Coronary artery (tissue), 2 donors: ENCODE measurements at places on chromosomes 12 and 14.

DNA sequence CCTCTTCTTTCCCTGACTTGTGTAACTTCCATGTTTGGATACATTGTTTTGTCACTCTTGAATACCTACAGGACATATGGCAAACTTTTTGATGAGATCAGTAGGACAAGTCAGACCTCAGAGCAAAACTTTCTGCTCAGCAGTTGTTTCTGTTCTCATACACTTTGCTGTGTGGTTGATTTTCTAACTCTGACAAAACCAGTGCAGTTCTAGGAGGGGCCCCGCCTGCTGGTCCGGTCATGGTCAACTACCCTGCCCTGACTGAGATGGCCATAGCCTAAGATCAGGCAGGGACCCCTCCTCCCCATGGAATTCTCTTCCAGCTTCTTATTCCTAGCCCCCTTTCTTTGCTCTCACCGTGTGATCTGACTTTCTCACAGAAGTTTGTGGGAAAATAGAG is 92.8 kb downstream of the OTOGL start:
- no peak for DNase-seq

DNA sequence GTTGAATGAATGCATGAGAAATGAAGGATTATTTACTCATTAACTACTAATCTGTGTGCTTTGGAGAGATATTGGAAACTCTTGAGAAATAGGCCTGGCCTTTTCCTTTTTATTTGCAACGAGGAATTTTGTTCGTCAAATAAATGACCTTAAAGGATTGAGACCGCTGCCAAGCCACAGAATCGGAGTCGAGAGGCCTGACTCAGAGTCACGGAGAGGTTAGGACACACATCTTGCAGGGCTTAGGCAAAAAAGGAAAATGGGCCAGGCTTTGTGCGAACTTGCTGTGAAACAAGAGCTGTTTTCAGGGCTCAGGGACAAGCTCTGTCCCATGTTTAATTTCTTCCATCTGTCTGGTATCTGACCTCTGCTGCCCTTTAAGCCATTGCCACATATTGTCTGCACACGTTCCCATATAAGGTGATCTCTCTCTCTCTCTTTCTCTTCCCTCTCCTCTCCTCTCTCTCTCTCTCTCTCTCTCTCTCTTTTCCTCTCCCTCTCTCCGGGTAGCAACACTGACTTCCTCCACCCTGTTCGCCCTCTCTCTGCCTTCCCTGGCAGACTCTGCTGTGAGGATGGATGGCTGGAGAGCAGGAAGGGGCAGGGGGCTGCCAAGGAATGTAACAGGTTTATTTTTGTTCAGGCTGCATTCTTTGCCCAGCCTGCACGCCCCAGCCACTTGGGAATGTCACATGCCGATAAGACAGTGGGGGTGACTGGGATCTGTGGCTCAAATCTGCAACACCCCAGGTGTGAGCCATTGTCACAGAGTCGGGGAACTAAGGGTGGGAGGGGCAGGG is 14.9 kb upstream of the IFT81 start:
- peak; percentile 96 for DNase-seq

DNA sequence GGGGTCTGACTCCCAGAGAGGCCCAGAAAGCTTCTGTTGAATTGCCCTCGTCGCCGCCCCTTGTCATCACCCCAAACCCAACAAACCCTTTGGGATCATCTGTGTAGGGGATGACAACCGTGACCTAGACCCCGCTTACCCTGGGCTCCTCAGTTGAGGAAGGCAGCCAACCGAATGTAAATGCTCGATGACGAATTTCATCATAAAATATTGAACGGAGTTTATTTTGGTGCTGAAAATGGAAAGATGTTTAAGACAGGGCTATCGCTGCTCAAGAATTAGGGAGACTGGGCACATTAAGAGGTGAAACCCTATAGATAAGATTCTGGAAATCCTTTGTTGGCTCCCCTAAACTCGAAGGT is 512 bp downstream of the ACTR10 start:
- DNase-seq = no peak

GRCh38 chr12:131698286-131698685 is 12.6 kb upstream of the SFSWAP start:
- no peak for DNase-seq

DNA sequence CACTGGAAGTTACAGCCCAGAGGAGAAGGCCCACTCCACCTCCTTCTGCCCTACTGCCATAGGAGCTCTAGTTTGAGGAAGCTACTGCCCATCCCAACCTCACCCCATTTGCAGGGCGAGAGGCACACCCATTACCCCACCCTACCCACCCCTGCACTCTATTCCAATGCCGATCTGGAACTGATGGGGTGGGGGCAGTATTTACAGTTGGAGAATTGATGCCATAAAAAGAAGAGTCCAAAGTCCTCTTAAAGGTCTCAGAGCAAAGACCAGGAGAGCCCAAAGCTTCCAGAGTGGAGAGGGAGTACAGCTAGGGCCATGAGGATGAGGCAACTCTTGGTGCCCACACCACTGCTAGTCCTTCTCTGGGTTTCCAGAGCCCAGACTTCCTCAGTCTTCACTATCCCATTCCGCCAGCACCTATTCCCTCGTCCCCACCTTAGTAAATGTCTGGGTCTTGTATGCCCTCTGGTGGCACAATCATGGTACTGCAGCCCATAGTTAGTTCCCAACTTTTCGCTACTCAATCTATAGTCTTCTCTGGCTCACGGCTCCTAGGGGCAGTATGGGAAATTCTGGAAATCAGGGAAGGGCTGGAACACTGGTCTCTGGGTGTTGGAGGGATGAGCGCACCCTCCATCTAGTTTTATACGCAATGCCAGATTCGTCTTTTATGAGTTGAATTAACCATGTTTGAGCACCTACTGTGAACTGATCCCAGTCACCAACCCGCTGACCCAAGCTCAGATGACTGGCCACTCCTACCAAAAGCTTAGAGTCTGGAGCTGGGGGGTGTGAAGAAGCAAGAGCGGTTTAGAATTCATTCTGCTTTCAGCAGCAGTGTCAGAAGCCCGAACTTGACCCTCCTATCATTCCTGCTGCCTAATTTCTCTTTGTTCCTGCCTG is 6.9 kb upstream of the ADCY6 start:
- no peak for DNase-seq

DNA sequence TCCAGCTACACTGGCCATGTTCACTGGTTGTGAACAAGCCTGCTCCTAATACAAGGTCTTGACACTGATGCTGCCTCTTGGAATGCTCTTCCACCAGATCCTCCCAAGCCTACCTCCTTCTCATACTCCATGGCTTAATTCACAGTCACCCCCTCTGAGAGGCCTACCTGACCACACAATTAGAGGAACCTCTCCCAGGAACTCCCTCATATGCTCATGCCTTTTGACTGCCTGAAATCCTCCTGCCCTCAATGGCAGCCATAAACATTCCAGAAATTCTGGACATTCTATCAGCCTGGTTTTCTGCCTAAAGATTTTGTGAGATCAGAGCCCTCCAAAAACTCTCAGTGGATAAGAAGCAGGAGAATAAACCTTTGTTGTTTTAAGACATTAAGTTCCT is 340.2 kb downstream of the C12orf75 start:
- no peak for DNase-seq

DNA sequence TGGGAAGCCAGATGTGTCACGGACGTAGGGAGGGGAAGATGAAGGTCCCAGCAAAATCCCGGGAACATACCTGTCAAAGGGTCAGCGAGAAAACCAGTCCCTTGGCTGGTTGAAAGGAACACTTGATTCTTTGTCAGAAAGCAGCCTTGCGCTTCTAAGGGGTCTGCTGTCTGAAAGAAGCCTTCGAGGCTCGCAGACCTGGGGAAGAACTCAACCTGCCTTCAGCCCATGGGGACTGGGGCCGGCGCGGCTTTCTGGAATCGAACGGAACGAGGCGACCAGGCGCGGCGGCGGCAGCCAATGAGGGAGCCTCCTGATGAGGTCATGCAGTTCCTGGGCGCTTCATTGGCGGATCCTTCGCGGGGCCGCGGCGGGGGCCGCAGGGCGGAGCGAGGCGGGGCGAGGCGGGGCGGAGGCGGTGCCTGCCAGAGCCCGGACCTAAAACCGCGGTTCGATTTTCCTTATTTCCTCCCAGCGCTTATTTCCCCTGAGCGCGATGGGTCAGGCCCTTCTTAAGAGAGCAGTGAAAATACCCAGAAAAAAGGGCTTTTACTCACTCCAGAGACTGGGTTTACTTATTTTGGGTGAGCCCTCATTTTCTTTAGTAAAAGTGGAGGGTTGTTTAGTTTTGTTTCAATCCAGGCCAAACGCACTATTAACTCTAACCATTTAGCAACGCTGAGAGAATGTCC is 11.8 kb upstream of the TTC7B start:
- DNase-seq = peak; percentile 95

- no peak for DNase-seq
These were observed 32.8 kb upstream of the AMN start for GRCh38 chr14:102889615-102890014.

- no peak for DNase-seq
These were observed 11.7 kb downstream of the TNFRSF1A start for GRCh38 chr12:6330192-6330591.

- DNase-seq = no peak
These were observed 42.9 kb upstream of the ATP23 start for GRCh38 chr12:57898308-57898970.

DNA sequence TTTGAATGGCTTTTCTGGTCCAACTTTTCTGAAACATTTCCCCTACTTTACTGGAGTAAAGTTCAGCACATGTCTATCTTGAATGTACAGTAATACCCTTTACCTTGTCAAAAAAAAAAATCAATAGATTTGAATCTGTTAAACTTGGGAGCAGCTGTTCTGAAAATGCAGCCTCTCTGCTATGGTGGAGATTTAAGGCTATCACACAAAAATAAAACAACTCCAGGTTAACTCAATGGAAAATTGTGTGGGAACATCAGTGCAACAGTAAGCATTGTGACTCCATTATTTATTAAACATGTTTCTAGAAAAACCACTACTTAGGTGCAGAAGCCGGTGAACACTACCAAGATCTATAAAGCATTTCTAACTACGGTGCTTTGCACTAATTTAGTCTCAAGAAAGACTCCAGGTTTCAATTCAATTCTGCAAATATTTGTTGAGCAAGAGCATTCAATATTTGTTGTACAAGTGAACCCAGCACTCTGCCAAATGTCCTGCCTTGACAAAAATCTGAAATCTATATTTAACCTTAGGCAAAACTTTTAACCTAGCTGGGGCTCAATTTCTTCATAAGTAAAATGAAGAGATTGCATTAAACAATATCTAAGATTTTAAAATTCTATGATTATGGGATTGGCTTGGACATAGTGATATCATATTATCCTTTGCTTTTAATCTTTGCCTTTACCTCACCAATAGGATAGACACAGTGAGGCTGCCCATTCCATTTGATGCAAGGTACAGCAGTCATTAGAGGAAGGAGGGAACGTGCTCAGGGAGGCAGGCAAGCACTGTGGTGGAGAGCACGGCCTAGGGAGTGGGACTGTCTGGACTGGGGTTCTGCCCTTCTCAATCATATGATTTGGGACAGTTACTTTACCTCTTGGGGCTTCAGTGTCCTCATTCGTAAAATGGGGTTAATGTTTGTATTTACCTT is 155.2 kb downstream of the KITLG start:
- DNase-seq = no peak

DNA sequence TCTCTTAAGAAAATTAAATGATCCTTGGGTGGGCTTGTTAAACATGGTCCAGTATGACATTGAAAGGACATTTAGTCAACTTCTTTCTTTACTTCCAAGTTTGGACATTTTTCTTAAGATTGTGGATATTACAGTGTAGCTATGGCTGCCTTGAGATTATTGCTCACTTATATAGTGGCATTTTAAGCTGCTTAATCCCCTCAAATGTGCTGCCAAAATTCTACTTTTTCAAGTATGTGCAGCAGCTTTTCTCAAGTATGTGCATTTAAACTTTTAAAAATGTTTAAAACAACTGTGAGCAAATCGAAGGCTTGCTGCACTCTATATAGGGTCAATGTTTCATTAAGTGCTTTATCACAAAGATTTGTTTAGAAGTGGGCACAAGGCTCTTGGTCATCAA is 7.4 kb downstream of the TXNRD1 start:
- DNase-seq = no peak

GRCh38 chr12:24759155-24759554 is 189.7 kb downstream of the BCAT1 start:
- no peak for DNase-seq

- no peak for DNase-seq
These were observed 378.3 kb downstream of the BCL11B start for GRCh38 chr14:98893675-98894074.
